ENCODE measurements at places on chromosomes 5 and 9.

GRCh38 chr5:149271195-149271715, 404 bp upstream of the AFAP1L1 start:
- no peak for DNase-seq

- DNase-seq: no peak
Observed at GRCh38 chr9:123235448-123235847, 32.9 kb downstream of the STRBP start.

GRCh38 chr9:35856882-35857281, 13.3 kb downstream of the OR13J1 start:
- no peak for DNase-seq

DNA sequence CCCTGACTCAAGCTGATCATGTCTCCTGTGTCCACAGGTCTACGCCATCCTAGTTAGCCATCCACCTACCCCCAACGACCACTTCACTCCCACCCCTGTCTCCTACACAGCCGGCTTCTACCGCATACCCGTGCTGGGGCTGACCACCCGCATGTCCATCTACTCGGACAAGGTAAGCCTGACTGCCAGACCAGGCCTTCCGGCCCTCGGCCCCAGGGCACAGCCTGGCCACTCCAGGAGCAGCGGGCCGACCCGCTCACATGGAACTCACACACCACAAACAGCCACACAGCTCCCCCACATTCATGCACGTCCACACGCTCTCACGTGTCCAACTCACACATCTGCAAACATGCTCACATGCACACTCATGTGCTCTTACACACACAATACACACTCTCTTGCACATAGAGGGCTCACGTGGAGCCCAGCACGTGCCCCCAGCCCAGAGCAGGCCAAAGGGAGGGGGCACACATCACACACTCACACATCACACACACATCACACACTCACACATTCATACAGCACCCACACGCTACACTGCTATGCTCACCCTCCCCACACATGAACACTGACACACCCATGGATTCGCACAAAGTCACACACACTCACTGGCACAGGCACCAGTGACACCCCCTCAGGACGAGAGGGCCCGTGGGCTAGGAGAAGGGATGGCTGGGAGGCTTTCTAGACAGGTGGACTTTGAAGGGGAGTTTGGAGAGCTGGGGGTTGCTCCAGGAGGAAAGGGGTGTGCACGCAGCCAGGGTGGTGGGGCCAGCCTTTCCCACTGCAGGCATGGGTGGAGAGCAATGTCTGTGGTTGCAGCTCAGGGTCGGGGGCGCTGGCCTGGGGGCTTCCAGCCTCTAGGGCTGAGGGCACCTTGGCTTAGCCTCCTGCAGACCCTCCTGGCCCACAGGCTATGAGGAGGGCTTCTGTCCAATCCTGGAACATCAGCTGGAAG, 3.3 kb downstream of the GRIN1 start:
- no peak for DNase-seq

DNA sequence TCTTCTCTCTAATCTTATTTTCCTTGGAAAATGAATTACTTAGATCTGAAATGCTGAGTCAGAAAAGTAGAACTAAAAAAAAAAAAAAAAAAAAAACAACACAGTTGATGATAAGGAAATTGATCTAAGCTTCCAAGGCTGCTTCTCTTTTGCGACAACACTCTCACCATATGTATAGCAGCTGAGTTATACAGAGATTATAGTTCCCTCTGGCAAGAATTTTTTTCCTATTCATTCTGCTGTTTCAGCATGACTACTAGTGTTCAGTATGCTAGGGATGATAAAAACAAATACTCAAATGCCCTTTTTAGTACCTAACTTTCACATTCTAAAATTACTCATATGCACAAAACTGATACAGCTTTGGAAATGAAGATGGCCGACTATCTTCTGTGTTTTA, 267.3 kb downstream of the MLLT3 start:
- DNase-seq: peak; percentile 53

DNA sequence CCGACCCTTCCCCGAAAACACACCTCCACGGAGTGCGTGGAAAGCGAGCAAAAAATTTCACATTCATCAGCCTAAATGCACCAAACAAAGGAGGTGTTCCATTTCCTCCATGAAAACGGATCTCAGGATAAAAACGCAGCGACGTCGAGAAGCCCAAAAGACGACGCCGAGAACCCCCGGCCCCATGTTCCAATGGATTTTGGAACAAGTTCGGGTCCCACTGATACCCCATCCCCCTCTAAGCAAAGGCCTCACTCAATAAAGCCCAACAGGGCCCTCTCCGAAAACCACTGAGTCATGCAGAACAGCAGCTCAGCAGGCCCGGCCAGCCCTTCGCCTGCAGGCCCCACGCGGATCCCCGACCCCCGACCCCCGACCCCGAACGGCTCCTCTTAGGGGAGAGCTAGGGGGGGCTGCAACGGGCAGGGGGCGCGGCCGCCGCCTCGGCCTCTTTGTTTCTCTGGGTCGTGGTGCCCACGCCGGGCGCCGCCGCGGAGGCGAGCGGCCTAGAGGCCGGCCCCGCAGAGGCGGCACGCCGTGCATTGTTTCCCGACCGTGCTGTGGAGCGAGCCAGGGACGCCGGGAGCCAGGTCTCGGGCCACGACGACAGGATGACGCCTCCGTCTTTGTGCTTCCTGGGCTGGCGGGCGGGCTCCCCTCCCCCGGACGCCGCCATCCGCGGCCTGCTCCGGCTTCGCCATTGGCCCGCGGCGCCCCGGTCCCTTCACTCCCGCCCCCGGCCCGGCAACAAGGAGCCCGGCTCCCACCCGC, 915 bp downstream of the ZFAND5 start:
- DNase-seq: no peak

DNA sequence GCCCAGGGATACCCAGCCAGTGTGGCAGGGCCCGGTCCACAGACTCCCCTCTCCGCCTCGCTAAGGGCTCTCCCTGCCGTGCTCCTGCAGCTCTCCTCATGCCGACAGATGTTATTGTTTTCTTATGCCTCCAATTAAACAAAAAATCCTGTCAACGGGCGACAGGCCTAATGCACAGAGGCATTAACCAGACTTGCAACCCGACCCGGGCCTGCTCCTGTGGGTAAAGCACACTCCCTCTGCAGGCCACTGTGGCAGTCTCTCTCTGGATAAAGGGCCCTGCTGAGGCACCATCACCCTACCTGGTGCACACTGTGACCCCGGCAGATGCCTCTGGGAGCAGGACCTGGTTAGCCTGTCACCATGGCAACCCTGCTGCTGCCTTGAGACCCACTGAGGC, 27.5 kb upstream of the HAND1 start:
- no peak for DNase-seq

GRCh38 chr5:54285686-54286085, 24.7 kb downstream of the ARL15 start:
- DNase-seq: no peak

- no peak for DNase-seq
Observed at GRCh38 chr9:77038281-77039036, 19.0 kb downstream of the FOXB2 start.

DNA sequence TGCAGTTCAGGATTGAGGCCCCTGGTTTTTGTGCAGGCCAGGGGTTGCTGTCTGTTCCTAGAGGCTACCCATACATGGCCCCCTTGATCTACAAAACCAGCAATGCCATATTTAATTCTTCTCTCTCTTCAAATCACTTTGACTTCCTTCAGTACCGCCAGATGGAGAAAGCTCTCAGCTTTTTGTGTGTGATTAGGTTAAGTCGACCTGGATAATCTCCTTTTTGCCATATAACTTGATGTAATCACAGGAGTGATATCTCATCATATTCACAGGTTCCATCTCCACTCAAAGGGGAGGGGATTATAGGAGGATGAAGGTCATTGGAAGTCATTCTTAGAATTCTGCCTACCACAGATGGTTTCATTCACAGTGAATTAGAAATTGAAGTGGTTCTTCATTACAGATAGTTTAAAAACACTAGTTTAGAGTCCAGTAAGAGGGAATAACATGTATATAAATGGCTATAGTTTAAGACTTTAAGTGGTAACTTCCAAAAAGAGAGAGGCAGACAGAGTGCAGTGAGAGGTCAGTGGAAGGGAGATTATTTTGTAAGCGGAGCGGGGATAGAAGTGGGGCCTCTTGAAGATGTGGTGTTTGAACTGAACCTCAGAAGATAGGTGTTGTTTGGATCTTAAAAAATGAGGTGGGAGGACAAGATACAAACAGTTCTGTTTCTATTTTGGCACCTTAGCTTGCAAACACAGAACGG, 85.9 kb downstream of the GALNT10 start:
- DNase-seq: no peak

Data from AG09309 (cell line).